CD4-positive, alpha-beta T cell treated with Interleukin-6 for 4 hours (primary cell): ENCODE measurements at places on chromosomes 12 and 14.

GRCh38 chr12:91311081-91311480, 128.5 kb upstream of the DCN start:
- no peak for DNase-seq

DNA sequence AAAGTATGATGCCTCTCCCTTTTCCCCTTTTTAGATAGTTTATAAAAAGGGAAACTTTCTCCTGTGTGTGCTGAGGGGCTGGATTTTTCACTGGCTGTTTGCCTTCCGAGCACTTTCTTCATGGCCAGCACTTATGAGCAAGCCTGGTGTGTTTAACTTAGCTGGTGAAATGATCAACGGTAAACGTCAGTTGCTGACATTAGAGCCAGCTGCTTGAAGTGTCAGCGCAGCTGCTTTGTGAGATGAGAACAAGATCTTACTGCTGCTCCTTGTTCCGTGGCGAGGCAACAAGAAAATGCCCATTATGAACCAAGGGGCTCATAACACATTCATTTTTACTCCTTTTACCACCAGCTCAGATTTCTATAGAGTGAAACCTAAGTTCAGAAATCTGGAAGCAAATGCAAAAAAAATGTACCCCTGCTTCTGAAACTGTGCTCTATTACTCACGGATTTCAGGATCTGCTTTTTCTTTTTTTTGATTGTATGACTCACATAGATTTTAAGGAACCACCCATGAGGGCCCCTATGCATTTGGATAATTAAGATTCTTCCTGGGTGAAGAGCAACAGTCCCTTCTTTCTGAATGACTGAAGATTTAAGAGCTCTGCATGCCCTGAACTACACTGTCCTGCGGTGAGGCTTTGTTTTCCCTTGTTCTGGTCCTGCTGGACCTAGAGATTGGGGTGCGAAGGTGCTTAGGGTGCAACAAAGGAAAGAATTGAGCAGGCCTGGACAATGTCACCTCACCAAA, 74.3 kb upstream of the CPM start:
- DNase-seq = no peak

GRCh38 chr14:24074625-24075484, 3.5 kb downstream of the CPNE6 start:
- no peak for DNase-seq

GRCh38 chr14:49863487-49864281, 11.1 kb upstream of the NEMF start:
- DNase-seq = peak; percentile 19

GRCh38 chr12:54053751-54054741, at the start of gene HOXC4:
TSS of gene HOXC4 (plus strand) at chr12:54053835. CDS start at chr12:54053923, 88 bp downstream.
- no peak for DNase-seq

- DNase-seq = no peak
These were observed 25.1 kb downstream of the CDK17 start for GRCh38 chr12:96375170-96375569.

GRCh38 chr14:53953828-53954550, 2.6 kb downstream of the BMP4 start:
- DNase-seq = no peak

GRCh38 chr12:33586576-33586975, 147.0 kb upstream of the SYT10 start:
- DNase-seq = no peak

DNA sequence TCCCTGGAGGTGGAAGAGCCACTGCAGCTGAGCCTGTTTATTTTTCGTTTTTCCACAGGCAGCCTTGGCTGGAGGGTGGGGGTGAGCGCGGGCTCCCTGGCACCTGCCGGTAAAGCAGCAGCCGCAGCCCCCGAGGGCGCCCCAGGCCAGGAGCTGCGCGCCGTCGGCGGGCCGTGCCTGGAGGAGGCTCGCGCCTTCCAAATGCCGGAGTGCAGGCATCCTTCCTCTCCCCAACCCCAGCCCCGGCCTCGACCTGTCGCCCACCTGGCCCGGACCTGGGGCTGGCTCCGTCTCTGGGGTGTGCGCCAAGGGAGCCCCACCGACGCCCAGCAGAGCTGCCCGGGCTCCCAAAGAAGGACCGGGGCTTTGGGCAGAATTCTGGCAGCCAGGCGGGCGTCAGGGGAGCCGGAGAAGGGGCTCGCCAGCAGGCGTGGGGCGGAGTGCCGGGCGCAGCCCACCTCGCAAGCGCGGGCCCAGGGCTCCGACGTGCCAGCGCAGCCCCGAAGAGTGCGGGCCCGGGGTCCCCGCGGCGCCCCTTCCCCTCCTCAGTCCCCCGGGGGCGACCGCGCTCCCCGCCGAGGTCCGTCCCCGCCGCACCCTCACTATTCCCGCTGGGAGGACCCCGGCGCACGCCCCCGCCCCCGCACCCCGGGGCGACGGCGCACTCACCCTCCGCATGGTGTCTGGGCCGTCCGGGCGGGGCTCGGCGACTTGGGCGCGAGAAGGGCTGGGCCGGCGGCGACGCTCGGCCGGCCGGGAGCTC, 130.3 kb downstream of the NDUFA12 start:
- DNase-seq = no peak

- no peak for DNase-seq
These were observed 8.1 kb downstream of the CIT start for GRCh38 chr12:119868992-119869391.

DNA sequence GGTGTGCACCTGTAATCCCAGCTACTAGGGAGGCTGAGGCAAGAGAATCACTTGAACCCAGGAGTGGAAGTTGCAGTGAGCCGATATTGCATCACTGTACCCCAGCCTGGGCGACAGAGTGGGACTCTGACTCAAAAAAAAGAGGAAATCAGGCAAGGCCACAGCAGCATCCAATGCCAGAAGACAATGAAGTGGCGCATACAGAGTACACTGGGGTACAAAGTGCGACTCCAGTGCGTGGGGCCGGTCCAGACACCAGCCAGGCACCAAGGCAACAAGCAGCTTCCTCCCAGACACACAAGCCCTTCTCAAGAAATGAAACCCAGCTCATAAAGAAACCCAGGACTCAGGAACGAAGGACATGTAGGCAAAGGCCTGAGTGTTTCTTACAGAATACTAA, 28.2 kb downstream of the TTC7B start:
- no peak for DNase-seq

GRCh38 chr14:100295376-100296105, 10.7 kb downstream of the SLC25A29 start:
- DNase-seq = no peak

GRCh38 chr12:1927051-1927680, 8.7 kb upstream of the CACNA2D4 start:
- DNase-seq = no peak

DNA sequence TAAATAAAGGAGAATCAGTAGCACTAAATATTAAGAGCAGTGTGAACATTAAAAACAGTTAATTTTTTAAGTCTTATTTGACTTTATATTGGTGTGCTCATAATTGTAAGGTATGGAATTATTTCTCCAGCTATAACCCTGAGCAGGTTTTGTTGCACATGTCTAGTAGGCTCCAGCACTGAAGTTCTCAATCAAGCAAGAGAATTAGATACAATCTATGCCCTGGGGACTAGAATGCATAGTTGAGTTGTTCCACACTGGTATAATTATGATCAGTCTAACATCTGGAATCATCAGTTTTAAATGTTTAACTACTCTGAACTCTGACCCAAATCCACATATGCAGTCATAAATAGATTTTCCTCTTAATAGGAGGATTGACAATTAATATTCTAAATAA, 257.8 kb upstream of the ARHGAP5 start:
- DNase-seq = no peak

GRCh38 chr14:91985521-91986255, 38.2 kb upstream of the FBLN5 start:
- DNase-seq = no peak

DNA sequence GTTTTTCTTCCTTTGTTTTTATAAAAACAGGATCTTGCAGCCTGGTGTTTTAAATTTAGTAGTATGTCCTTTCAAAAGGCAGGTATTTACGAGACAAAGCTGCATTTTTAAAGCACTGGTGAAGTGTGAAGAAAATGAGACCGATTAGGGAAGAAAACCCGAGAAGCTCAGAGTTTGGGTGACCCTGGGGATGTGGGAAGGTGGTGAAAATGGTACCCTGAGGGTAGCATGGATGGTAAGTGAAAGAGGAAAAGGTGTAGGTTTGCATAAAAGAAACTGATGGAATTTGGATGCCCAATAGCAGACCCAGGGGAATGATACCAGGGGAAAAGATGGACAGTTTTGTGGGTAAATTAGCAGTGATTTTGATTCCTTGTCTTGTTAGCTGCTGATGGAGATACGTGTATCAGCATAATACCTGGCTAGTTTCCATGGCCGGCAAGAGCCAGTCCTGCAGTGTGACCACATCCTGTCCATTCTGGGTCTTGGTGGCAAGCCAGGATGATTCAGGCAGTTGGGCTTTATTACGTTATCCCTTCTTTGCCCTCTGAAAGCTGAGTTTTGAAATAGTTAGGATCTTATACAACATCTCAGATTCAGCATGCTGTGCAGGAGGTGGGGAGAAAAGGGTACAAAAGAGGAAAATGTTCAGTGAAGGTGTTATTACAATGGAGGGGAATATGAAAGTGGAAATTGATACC, 8.9 kb downstream of the BICD1 start:
- no peak for DNase-seq

DNA sequence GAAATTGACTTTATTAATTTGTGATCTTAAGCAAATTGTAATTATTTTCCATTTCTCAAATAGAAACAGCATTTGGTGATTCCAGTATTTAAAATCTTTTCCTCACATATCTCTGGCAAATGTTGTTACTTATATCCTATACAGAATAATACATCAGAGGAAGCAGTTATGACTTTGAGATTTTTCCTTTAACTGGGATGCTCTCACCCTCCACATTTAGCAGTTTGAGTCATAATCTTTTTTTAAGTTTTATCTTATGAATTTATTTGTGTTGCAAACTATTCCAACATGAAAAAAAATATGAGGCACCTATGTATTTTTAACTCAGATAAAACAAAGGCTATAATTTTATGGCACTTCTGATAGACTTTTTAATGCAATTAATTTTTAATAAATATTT, 311.8 kb downstream of the TMTC2 start:
- DNase-seq = no peak

GRCh38 chr12:114668886-114669288, 15.1 kb downstream of the TBX3 start:
- DNase-seq = no peak

- peak; percentile 95 for DNase-seq
These were observed at the start of gene SUDS3 for GRCh38 chr12:118376089-118377020. TSS of gene SUDS3 (plus strand) at chr12:118376555. CDS start at chr12:118376692, 137 bp downstream.
